ENCODE measurements at places on chromosomes 6 and 20. TPM values are rescaled to one million over a fixed set of nuclear protein-coding genes. Genes with fewer than 3 reads are reported as not detected.

DNA sequence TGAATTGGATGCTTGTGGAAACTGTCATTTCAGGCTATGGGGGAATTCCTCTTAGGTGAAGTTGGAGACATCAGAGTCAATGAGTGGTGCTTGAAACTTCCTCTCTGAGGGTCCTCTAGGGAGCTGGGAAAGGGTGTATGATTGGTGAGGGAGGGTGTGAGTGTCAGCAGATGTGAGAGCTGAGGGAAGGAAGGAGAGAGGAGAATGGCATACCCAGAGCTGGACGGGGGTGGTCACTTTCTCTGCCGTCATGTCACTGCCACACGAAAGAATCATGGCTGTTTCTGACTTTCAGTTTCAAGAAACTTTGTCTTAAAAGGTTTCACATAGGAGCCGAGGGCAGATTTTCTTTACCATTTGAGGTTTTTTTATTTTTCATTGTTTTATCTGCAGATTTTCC, 50.3 kb downstream of the DEK start:
- DNase-seq, result no peak

Gene HLA-DQA2
- total RNA-seq, result not detected

Gene CFAP61
- total RNA-seq, result not detected

GRCh38 chr6:45488269-45488668, 110.5 kb upstream of the SUPT3H start:
- no peak for DNase-seq

GRCh38 chr20:63908008-63908682, 13.2 kb downstream of the DNAJC5 start:
- no peak for DNase-seq

Gene TP53TG5
- total RNA-seq, result not detected

DNA sequence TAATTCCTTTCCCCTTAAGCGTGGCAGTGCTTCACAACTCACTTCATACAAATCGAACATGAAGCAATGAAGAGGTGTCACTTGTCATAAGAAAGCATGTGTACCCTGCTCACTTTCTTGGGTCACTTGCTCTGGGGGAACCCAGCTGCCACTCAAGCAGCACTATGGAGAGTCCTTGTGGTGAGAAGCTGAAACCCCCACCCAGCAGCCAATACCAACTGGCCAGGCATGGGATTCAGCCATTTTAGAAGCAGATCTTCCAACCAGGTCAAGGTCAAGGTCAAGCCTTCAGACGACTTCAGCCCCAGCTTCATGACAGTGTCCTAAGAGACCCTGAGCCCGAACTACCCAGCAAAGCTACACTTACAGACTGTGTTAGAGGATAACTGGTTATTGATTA, 62.8 kb downstream of the PSMB1 start:
- DNase-seq, result no peak

DNA sequence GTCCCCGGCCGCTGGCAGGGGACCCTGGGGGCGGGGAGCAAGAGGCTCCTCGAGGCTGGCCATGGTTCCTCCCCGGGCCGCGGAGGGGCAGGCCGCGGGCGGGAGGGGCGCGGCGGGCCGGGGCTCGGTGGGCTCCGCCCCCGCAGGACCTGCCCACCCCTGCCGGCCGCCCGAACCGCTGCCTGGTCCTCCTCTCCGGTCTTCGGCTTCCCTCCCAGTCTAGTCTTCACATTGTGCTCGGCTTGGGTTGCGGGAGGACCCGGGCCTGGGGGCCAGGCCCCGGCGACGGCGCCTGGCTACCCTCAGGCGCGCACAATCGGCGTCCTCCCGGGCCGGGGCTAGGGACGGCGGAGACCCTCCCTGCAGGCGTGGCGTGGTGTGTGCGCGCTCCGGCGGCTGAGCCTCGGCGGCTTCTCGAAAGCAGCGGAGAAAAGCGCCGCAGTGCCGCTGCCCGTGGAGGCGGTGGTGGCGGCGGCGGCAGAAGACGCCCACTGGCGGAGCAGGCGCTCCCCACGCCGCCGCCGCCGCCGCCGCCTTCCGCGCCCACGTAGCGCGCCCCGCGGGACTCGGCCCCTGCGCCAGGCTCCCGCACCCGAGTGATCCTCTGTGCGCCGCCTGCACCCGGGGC, at the start of gene PDE10A:
Gene PDE10A, minus strand, starts transcription at position 493 of the 628 bp plus-strand sequence. Its CDS starts 430 bp downstream, at position 63.
- peak; percentile 23 for DNase-seq

Gene C6orf15
- total RNA-seq, result not detected

DNA sequence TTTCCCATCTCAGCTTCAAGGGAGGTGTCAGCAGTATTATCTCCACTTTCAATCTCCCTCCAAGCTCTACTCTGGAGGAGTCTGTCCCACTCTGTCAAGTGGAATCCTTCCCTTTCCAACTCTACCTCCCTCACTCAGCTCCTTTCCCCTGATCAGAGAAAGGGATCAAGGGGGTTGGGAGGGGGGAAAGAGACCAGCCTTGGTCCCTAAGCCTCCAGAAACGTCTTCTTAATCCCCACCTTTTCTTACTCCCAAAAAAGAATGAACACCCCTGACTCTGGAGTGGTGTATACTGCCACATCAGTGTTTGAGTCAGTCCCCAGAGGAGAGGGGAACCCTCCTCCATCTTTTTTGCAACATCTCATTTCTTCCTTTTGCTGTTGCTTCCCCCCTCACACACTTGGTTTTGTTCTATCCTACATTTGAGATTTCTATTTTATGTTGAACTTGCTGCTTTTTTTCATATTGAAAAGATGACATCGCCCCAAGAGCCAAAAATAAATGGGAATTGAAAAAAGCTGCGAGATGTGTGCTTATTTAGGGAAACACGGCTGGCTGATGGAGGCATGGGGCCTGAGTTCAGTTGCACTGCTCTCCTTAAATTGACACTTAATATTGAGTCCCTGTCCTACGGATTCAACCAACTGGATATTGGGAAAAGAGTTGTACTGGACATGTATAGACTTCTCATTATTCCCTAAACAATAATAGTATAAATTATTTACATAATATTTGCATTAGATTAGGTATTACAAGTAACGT, 4.9 kb downstream of the TUBB start:
- no peak for DNase-seq

All from dermis microvascular lymphatic vessel endothelial cell (primary cell).